ENCODE measurements at places on chromosomes 5 and 9.
A peak's percentile ranks its signal among the peaks of the same experiment; 100 is the strongest.

DNA sequence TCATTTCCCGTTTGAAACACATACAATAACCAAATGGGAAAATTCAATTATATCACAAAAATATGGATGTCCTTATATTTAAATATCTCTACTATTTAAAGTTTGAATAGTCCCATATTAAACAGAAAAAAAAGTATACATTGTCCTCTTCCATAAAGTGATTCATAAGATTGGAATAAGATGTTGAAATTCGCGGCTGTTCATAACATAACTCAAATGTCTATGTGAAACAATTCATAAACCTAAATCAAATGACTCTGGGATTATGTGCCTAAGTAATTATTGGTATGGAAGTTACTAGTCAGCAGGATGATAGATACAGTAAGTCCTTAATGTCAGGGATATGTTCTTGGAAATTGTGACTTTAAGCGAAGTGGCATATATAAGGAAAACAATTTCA is 3.9 kb upstream of the EFNA5 start:
- no peak for DNase-seq

DNA sequence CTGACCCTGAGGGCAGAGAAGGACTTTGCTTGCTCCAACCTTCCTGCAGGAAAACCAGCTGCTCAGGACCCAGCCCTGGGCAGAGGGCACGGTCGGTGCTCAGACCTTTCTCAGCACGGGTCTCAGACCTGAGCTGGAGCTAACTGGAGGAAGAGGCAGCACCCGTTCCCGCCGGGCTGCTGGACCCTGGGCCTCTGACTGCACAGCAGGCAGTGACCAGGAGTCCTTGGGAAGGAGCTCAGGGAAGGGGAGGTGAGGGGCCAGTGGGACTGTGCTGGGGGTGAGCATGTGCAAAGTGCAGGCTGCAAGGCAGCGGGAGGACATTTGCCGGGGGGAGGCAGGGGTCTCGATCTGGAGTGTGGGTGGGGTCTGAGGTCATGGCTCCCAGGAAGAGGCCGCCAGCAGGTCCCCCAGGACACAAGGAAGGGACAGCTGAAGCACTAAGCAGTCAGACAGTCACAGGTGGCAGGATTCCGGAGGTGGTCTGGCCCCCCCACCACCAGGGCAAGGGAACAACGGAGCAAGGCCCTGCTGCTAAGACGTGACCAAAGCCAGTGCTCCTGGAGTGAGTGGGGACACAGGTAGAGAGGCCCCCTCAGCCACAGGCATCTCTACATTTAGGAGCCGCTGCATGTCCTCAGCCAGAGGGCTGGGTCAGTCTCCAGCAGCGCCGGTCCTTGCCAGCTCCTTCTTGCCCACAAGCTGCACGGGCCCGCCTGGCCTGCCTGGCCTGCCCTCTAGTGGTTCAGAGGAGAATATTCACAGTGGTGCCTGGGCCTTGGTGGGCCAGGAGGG is 4.8 kb upstream of the DPM2 start:
- peak; percentile 32 for DNase-seq

- DNase-seq: no peak
Observed at GRCh38 chr9:110148384-110148783, 59.6 kb downstream of the C9orf152 start.

DNA sequence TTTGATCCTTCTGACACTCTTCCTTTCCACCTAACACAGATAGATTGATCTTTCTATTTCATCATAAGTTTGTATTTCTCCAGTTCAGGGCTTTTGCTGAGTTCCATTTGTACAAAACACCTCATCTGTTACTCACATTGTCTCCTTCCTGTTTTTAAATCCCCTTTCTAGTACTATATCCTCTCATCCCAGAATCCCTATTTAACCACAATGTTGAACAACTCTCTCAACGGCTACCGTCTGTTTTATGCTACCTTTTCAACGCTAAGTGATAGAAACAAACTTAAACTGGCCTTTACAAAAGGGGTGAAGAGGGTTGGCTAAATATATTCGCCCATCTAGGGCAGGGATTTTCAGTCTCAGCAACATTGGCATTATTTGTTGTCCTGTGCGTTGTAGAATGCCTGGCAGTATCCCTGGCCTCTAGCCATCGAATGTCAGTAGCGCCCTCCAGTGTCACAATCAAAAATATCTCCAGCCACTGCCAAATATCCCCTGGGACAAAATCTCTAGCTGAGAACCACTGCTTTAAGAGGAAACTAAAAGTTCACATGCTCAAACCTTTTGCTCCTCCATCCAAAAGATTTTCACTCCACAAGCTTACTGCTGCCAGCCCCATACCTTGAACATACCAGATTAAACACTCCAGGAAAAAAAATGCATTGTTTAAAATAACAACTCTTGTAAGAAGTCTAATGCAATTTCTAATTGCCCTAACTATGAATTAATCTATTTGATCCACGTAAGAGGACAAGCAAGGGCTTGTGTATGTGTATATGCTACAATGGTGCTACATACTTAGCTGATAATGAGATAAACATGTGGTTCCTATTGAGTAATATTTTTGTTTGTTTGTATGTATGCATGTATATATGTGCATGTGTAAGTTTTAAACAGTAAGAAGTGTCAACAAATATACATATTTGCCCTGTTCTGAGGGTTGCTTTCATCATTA is 344.0 kb downstream of the PTPRD start:
- peak; percentile 59 for DNase-seq

DNA sequence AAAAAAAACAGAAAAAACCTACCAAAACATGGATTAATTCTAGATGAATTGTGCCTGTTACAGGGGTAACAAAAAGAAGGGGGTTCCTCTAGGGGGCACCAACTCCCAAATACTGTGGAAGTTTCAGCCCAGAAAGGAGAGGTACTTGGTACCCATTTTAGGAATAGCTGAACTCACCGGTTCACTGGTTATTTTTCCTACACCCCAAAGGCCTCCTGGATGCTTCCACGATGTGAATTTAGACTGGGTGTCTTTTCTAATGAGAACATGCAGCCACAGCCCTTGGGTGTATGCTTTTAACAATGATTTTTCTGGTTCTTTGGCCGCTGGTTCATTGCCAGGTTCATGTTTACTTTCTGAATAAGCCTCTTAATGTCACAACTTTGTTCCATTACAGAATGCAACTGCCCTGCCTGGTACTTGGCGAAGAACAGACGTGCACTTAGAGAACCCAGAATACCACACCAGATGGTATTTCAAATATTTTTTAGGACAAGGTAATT is 46.7 kb downstream of the GARNL3 start:
- DNase-seq: no peak

DNA sequence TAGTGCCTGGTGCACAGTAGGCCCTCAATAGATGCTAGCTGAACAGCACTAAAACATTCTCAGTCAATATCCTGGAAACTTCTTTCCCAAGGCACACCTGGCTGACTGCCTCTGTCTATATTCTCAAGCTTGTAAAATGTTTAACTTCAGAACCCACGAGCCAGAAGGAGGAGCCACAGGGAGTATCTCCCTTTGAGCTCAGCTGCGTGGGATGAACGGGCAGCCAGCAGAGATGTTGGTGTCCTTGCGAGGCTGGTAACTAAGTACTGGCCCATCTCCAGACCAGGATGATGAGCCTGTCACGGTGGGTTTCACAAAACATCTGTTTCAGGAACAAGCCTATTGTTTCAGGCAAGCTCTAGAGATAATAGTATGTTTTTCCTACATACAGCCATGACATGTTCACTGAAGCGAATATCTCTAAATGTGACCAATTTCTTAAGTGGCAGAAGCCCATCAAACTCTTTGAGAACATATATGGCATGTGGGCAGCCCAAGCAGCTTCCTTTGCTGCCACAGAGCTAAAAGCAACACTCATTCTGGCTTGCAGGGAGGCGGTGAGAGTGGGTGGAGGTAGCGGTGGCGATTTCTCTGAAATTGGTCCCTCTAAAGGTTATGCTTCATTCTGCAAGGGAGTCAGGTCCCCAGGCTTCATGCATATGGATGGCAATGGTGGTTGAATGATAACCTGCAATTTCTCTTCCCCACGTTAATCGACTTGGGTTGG is 206.2 kb downstream of the TTLL11 start:
- DNase-seq: peak; percentile 43

DNA sequence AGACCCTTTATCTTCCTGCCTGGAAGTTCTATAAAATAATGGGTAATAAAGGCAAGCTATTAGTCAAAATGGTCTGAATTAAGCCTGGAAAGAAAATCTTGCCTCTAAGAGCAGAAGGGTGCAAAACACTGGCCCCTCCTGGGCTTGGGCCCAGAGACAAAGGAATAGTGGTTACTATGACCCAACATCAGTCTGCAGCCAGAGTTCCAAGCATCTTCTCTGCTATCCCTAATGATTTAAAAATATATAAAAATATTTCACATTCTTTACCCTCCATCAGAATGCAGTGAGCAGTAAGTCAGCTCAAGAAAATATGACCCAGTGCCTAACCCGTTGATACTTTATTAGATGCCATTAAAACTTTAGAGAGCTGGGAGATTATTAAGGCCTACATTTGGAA is 14.7 kb downstream of the TNFAIP8 start:
- no peak for DNase-seq

- DNase-seq: no peak
Observed at GRCh38 chr5:71862507-71863060, 143.5 kb downstream of the CARTPT start.

DNA sequence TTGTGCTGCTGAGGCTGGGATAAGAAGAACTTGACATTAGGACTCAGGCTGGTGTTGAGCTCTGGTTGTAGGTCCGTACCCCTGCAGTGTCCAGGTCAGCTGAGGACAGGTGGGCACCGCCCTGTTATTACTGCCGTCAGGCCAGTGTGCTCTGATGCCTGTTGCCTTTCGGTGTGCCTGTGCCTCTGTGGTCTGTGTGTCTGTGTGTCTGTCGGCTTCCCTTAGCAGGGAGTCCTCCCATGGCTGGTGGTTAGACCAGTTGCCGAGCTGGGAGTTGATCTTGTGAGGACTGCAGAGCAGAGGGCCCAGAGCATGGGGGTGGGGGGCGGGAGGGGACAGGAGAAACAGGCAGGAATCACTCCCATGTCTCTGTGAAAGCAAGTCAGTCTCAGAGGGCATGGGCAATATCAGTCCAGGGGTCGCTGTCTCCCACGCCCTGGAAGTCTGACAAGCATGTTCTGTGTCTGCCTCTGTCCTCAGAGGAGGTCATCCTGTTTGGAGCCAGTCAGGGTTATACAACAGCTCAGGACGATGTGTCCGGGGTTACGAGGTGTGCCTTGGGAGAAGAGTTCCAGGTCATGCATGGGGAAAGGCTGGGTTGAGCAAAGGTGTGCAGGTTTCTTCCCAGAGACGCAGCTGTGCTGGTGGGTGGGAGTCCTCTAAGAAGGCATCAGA is 67.3 kb upstream of the GARNL3 start:
- DNase-seq: no peak

DNA sequence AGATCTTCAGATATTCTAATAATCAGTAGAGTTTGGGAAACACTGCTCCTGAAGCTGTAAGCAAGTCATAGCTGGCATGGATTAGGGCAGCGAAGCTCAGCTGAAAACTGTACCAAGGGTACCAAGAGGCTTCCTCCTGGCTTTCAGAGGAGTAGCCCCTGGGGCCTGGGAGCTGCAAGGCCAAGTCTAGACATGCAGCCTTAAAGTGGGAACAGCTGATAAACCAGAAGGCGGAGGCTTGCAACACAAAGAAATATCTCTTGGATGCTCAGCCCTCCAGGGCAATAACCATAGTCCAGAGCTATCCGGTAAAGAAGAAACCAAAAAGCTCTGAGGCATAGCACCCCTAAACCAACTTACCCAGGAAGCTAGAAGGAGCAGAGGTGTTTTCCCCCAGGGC is 51.5 kb downstream of the MRPS30 start:
- DNase-seq: no peak

- no peak for DNase-seq
Observed at GRCh38 chr9:100355561-100355960, 2.8 kb upstream of the TEX10 start.

GRCh38 chr9:135240222-135240621 is 152.8 kb downstream of the OLFM1 start:
- no peak for DNase-seq

DNA sequence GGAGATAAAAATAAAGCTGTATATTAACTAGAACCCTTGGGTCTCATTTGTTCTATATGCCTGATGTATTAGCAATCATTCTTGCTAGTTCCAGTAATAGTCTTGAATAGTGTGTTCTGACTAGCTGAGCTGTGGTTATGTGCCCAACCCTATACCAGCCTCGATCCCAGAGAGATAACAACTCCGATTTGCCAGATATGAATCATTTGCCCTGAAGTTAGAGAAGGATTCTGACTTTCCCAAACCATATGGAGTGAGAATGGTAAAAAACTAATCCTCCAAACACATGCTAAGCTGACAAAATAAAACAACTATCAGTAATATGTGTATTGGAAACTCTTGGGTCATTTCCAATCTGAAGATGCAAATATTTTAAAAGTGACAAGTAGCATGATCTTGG is 64.8 kb downstream of the ALDH1A1 start:
- DNase-seq: no peak

GRCh38 chr9:116639251-116639741 is 47.8 kb upstream of the TRIM32 start:
- no peak for DNase-seq

DNA sequence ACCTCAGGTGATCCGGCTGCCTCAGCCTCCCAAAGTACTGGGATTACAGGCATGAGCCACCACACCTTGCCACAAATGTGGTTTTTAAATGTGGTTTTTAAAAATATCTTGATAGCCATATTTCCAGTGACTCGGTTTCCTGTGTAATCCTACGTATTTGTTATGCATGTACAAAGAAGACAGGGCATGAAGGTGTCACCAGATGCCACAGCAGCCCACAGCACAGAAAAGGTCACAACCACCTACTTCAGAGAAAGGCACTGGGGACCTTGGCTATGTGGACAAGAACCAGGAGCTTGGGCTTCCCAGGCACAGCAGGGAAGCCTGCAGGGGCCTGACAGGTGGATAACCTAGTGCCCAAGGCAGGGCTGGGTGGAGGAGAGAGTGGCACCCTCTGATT is 38.0 kb downstream of the C9orf50 start:
- no peak for DNase-seq

GRCh38 chr5:2909035-2909434 is 157.6 kb upstream of the IRX2 start:
- DNase-seq: no peak

GRCh38 chr9:106127776-106128175 is 433.4 kb downstream of the TMEM38B start:
- no peak for DNase-seq

DNA sequence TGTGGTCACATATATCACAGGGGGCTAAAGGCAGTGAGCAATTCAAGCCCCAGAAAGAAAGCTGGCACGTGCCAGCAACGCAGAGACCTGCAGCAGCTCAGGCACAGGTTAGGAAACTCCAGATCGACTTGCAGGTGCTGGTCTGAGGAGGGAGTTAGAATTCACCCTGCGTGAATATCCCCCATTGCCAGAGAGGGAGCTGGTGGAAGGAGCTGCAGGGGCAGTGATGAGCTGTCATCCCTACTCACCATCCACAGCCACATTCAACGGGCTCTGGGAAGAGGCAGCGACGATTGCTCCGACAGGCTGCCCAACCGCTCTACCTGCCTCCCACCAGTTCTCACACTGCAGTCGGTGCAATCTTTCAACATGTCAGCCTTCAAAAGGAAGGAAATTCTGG is 40.8 kb upstream of the CLK4 start:
- DNase-seq: no peak

- no peak for DNase-seq
Observed at GRCh38 chr5:37932450-37932849, 92.6 kb upstream of the GDNF start.

GRCh38 chr9:83979812-83980394 is at the start of gene HNRNPK:
Gene HNRNPK, minus strand, starts transcription at chr9:83980215. Its CDS starts 1,963 bp downstream, at chr9:83978252.
- DNase-seq: peak; percentile 94
